ENCODE measurements at places on chromosomes 5 and 9.
A peak's percentile ranks its signal among the peaks of the same experiment; 100 is the strongest.

GRCh38 chr5:16862777-16863176 is 73.3 kb downstream of the MYO10 start:
- DNase-seq, result no peak

- no peak for DNase-seq
Measured at GRCh38 chr9:33458444-33458843, 11.1 kb upstream of the AQP3 start.

DNA sequence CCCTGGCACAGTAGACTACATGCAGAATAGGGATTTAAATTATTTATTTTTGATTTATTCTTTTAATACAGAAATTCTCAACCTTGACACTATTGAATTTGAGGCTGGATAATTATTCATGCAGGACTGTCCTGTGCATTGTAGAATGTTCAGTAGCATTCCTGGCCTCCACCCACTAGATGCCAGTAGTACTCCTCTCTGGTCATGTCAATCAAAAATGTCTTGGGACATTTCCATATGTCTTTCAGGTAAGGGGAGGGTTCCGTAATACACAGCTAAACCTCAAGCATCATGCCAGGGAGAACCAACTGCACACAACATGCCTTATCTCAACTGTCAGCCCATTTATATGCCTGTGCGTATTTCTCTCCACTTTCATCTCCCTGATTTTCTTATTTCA is 231.8 kb downstream of the BRINP1 start:
- no peak for DNase-seq

- peak; percentile 95 for DNase-seq
Measured at GRCh38 chr5:10885026-10885425, 124.0 kb upstream of the DAP start.

Data from HS-5 (cell line).